MV-4-11 (cell line): ENCODE measurements at places on chromosomes 2 and 18.
A peak's percentile ranks its signal among the peaks of the same experiment; 100 is the strongest.

DNA sequence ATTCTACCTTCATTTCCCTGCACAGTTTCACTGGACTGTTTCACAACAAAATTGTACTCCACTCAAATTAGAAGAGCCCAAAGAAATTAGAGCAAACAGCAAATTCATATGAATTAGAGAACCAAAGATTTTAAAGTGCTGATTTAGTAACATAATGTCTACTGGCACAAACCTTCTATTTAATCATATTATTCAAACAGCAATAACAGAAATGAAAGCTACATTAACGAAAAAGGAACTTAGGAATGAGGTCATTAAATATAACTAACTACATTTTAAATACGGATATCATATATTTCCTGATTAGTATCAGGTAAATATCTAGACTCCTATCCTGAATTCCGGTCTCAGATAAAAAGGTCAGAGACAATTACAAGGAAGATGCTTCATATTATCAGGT is 5.1 kb downstream of the C18orf32 start:
- no peak for DNase-seq

DNA sequence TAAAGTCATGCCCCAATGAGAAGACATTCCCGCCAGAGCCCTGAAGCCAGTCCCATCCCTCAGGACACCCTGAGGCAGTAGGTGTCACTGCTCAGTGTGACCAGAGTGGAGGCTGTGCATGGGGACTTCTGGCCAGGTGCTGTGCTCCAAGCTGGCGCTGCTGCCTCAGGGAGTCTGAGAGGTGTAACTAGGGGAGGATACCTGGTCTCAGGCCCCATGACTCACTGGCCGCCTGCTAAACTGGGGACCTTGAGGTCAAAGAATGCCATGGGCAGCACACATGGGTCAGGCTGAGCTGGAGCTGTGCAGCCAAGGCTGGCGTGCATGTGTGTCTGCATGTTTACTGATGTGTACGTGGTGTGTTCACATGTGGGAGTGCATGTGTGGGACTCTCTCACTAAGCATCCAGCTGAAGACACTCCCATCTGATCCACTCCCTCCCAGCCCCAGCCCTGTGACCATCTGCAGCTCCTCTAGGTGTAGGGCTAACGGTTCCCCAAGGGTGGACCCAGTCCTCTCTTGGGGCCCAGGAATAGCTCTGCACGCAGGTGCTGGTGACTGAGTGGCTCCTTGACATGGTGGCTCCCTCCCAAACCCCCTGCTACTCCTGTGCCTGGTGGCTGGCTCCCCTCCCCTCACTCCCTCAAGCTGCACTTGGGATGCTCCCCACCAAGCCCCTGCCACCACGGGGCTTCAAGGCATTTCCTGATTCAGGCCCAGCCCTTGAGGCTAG is 16.5 kb downstream of the HS6ST1 start:
- no peak for DNase-seq

DNA sequence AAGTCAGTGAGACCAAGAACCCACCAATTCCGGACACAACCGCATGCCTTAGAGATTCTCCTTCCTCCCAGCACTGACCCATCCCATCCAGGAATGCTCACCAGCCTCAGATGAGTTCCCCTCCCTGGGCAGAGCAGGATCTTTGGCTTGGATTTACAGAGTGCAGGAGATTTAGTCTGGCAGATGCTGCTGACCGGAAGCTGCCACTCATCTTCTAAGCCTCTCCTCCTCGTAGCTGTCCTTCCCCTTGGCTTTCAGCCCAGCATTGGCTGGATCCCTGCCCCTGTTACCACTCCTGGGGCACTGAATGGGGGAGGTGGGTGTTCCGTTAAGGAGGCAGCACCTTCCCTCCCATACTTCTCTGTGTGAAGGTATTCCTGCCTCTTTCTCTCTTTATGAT is 53.2 kb downstream of the VWA3B start:
- no peak for DNase-seq

DNA sequence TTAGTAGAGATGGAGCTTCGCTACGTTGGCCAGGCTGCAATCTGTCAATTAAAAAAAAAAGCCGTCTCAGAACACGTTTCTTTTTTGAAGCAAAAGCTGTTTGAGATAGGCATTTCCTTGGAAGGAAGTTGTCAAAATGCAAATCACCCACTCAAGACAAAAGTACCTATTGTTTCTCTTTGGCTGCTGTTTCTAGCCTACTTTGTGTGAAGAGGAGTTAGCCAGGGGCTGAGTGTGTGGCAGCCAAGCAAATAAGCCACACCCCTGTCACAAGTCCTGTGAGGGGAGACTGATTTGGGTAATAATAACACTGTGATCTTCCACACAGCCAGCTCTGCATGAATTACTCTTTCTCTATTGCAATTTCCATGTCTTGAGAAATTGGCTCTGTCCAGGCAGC is 47.4 kb upstream of the CDCA7 start:
- no peak for DNase-seq

GRCh38 chr2:207332480-207333212 is 166.9 kb upstream of the KLF7 start:
- peak; percentile 82 for DNase-seq
